Fibroblast of mammary gland (primary cell): ENCODE measurements at places on chromosomes 4 and X.

GRCh38 chrX:46278572-46278971 is 266.6 kb downstream of the ZNF674 start:
- DNase-seq, result no peak

DNA sequence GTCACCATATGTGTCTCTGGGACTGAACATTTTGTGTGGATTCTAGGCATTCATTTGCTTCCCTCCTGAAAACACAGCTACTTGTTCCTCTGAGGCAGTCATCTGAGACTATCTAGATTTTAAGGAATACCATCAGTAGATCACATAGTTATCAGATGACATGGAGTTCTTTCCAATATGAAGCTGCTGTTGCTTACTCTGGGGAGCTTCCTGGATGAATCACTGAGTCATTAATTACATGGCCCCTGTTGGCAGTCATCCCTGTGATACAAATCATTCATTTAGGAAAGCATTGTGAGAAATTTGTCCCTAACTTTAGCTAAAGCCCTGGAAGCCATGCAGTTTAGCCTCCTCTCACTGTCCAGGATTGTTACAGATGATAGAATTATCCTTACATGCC is 98.2 kb upstream of the ARSJ start:
- peak; percentile 95 for DNase-seq

DNA sequence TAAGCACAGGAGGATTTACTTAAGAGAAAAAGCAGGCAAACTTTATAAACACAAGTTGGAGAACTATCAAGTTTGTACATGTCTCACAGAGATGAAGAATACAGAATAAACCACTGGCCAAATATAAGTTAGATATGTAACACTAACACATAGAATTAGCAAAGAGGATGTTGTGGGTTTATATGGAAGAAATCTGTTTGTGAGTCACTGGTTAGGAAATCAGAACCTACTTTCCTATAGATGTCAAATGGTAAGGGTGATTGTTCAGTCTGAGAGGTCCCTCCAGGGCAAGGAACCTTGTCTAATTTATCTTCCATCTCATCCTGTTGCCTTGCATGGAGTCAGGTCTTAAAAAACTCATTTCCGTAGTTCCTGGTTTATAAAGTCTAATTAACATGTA is 14.8 kb upstream of the ART3 start:
- DNase-seq, result peak; percentile 43

GRCh38 chr4:7625071-7625470 is 190.3 kb upstream of the PSAPL1 start:
- DNase-seq, result peak; percentile 53

- DNase-seq, result no peak
These were observed 33.5 kb upstream of the ELF2 start for GRCh38 chr4:139210486-139210885.

- DNase-seq, result no peak
These were observed 5.6 kb upstream of the TBL1X start for GRCh38 chrX:9459186-9459748.

DNA sequence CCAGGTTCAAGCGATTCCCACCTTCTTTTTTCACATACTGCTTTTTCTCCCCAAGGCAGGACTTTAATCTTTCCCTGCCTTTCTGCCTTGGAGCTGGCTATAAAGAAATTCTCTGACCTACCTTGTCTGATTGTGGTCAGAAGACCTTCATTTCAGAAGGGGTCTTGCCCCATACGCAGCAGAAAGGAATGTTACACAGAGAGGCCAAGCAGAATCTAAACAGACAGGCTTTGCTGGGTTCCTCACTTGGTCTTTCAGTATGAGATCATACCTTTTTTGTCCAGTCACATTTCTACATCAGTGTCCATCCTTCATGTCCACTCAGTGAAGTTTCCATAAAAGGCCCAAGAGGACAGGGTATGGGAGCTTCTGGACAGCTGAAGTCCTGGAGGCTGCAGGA is 108.3 kb upstream of the RBPJ start:
- no peak for DNase-seq

DNA sequence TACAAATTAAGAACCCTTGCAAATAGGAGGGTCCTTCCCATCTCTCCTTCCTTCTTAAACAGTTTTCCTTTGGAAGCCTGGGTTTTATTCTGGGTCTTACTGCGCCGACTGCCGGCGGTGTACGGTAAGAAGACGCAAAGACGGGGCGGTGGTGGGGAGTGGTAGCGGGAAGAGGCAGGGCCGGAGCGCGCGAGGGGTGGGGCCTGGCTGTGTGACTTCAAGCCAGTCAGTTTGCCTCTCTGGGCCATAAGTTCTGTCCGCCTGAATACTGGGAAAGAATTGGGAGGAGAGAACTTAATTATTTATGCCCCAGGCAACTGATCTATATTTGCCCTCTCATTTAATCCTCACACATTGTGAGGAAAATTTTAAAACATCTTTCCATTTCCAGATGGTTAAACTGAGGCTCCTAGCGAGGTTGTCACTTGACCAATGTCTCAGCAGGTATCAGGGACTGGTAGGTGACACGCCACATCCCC is 726 bp upstream of the KANTR start:
- DNase-seq, result peak; percentile 78

- peak; percentile 70 for DNase-seq
These were observed 238.5 kb upstream of the BOD1L1 start for GRCh38 chr4:13865871-13866669.

- DNase-seq, result no peak
These were observed 27.9 kb upstream of the ANXA5 start for GRCh38 chr4:121724671-121725070.

GRCh38 chr4:88333741-88334405 is 44.8 kb upstream of the HERC6 start:
- peak; percentile 94 for DNase-seq

GRCh38 chr4:43564591-43564990 is 672.1 kb downstream of the GRXCR1 start:
- DNase-seq, result no peak

DNA sequence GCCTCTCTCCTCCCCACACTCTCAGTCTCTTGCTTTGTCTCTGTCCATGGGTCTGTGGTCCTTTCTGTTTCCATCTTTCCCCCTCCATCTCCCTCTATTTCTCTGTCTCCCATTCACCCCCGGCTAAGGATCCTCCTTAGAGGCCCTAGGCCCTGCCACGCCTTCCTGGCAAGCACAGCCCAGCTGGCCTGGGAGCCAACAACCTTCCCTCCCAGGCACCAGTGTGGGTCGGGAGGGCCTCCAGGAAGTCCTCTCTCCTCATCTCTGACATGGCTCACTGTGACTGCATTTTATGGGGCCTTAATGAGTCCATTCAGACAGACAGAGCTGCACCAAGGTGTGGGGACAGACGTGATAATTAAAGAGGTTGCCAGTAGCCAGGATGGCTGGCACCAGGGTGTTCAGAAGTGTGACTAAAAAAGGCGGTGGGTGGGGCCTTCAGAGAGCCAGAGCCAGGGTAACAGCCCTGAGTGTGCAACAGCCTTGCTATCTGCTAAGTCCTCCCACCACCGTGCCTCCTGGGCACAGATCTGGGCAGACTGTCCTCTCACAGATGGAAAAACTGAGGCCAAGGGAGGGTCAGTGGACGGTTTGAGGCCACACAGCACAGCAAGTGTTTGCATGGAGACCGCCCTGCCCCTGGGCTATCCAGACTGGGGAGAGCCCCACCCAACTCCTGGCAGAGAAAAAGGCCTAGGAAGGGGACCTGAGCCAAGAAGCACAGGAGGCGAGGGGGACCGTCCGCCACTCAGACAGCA is 31.5 kb downstream of the BLOC1S4 start:
- DNase-seq, result peak; percentile 13

DNA sequence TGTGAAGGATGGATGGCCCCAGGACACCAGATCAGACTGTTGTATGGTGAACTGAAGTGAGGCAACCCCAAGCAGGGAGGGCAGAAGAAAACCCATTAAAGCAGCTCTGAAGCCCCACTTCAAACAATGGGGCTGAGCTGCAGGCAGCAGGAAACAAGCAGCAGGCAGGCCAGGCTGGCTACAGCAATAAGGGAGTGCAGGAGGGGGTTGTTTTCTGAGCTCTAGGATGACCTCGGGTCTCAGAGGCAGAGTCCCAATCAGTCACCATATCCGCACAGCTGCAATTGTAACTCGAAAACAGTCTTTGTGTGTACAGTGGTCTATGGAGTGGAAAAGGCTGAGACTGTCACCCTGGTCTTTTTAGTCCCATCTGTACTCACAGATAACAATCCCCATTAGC is 90.4 kb downstream of the COL4A6 start:
- no peak for DNase-seq

- DNase-seq, result peak; percentile 78
These were observed at the start of gene MID1 for GRCh38 chrX:10620121-10620699. TSS of gene MID1 (minus strand) at chrX:10620585. CDS start at chrX:10567547, 53,038 bp downstream.

DNA sequence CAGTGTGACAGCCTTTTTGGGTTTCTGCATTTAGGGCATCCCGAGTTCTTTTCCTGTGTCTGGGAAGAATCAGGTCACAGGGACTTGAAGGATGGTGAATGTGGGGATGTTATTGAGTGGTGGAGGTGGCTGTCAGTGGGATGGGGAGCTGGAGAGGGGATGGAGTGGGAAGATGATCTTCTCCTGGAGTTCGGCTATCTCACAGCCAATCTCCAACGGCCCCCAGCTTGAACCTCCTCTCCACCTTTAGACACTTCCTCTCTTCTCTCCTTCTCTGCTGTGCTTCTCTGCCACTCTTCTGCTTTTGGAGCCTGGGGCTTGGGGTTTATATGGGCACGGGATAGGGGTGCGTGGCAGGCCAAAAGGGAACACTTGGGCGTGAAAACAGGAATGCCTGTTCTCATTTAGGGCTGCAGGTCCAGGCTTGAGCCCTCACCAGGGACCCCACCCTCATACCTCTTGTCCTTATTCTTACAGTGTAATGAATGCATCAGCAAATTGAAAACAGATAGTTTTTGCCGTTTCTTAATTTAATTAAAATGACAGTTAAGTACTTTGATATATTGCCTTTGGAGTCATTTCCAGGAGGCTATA is 37.5 kb downstream of the USP9X start:
- no peak for DNase-seq

- no peak for DNase-seq
These were observed 121.5 kb downstream of the FNIP2 start for GRCh38 chr4:158890294-158890693.

DNA sequence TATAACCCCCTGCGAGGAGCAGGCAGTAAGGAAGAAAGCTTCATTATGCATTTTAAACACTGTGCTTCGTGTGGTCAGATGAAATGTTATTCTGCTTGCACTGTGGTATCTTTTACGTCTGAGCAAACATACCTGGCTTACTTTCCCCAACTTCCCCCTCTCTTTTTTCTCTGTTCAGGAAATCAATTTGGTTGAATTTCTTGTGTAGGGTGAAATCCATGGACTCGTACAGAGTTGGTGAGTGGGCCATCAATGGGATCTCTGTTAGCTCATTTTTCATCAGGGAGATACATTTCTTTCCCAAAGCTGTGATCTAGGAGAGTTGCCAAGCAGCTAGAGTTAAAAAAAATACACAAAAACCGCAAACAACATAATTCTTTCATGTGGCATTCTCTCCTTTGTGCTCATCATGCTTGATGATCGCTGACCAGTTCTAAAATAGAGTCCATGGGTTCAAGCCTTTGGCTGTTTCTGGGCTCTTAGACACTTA is 98.5 kb downstream of the FRAS1 start:
- DNase-seq, result peak; percentile 57

DNA sequence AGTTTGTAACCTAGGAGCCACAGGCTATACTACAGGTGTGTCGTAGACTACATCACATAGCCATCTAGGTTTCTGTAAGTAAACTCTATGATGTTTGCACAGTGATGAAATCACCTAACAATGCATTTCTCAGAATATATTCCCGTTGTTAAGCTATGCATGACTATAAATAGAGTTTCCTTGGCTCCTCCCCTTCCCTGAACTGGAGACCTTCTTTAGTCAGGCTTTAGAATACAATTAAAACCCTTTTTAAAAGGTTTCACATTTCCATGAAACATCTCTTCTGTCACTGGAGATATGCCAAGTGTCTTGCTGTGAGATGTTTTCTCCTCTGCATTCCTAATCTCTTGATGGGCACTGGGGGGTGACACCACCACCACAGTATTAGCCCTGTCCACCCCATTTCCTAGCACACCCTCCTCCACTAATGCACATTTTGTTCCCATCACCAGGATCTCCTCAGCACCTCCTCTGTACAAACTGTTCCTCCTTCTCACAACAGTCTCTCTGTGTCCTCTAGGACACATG is 334.6 kb upstream of the CPEB2 start:
- DNase-seq, result no peak

- DNase-seq, result peak; percentile 36
These were observed 272.6 kb downstream of the TRIML1 start for GRCh38 chr4:188411805-188412204.

DNA sequence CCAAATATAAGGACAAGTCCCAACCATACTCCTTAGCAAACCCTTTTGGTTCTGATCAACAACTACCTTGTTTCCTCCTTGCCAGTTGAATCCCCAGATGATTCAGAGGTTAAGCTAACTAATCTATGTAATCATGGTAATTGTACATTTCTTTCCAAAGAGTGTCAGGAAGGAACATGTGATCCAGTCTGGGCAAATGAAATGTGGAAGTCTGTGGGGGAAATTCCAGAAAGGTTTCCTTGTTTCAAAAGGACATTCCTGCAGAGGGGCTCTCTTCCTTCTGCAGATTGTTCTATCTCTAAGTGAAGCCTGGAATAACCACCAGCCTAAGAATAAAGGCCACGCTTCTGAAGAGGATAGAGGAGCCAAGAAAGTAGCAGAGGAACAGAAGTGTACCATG is 7.0 kb downstream of the PRSS12 start:
- peak; percentile 20 for DNase-seq

DNA sequence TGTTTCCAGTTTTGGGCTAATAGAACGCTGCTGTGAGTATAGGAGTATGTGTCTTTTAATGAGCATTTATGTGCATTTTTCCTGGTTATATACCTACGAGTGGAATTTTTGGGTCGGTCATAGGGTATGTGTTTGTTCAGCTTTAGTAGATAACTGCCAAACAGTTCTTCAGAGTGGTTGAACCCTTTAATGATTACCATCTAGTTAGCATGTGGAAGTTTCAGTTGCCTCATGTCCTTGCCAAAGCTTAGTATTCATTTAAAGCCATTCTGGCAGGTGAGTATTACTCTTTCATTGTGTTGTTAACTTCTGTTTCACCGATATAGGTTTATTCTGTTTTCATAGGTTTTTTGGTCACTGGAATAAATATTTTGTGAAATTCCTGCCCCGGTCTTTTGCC is 229.1 kb downstream of the ARHGAP10 start:
- DNase-seq, result no peak
